ENCODE measurements at places on chromosomes 6 and 20.

DNA sequence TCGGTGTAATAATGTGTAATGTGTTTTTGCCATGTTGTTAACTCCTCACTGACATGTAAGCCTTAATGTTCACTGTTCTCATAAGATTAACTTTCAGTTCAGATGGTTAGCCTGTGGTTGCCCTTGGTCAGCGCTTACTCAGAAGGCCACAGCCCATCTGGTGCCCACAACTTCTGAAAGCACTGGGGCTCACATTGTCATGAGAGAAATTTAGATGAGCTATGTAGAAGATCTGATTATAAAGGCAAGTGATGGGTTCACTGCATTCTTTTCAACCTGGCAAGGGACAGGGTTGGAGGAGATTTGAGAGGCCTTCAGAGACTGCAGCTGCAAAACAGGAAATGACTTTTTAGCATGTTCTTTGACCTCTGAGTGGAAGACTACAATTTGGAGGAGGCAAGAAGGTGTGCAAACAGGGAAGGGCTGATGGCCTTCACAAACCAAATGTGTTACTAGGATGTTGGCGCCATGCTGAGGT is 242.3 kb upstream of the SUPT3H start:
- no peak for DNase-seq

- DNase-seq: no peak
Observed at GRCh38 chr20:53891306-53891894, 179.0 kb downstream of the BCAS1 start.

GRCh38 chr20:62595491-62595890 is 46.8 kb upstream of the SLCO4A1 start:
- no peak for DNase-seq

DNA sequence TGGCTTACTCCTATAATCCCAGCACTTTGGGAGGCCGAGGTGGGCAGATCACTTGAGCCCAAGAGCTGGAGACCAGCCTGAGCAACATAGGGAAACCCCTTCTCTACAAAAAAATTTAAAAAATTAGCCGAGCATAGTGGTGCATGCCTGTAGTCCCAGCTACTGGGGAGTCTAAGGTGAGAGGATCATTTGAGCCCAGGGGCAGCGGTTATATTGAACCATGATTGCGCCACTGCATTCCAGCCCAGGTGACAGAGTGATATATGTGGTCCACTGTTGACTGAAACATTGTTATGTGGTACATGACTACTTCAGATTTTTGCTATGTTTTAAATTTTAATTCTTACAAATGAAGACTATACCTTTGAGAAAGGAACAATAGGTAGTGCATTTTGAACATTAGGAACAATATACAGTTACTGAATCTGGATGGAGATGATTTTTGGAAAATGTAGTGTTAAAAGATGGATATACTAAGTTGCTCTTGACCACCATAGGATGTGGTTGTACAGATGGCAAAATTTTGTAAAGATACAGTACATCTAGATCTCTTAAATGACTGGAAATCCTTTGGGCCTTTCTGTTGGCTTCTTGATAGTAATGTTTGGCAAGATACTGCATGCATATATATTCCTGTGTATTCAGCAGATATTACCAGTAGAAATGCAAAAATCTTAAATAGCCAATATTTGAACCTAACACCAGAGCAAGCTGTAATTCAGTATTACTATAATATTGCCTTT is 35.9 kb downstream of the MAPK14 start:
- no peak for DNase-seq

GRCh38 chr6:111597291-111598086 is 8.2 kb downstream of the TRAF3IP2 start:
- no peak for DNase-seq

DNA sequence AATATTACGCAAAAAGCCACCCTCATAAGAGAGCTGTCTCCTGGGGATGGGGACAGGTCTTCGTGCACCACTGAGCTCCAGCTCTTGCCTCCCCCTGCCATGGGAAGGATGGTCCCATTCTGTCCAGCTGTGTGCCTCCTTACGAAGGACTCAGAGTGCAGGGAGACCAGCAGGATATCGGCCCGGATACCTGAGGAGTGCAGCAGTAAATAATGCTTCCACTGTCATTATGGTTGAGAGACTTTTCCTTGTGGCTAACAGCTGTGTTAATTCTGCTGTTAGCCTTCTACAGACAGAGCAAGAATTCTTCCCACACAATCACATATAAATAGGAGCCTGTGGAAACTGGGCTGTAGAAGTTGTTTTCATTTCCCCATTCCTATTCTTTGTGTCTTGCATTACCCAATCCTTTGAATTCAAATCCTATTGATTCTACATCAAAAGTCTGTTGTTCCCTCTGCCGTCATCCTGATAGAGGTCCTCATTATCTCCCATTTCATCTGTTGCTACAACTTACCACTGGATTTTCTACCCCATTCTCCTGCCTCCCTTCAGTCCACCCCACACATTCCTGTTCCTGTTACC is 364.6 kb upstream of the SOX4 start:
- no peak for DNase-seq

All from GM04504 (cell line).